ENCODE measurements at places on chromosomes 16 and 17.
A peak's percentile ranks its signal among the peaks of the same experiment; 100 is the strongest.

DNA sequence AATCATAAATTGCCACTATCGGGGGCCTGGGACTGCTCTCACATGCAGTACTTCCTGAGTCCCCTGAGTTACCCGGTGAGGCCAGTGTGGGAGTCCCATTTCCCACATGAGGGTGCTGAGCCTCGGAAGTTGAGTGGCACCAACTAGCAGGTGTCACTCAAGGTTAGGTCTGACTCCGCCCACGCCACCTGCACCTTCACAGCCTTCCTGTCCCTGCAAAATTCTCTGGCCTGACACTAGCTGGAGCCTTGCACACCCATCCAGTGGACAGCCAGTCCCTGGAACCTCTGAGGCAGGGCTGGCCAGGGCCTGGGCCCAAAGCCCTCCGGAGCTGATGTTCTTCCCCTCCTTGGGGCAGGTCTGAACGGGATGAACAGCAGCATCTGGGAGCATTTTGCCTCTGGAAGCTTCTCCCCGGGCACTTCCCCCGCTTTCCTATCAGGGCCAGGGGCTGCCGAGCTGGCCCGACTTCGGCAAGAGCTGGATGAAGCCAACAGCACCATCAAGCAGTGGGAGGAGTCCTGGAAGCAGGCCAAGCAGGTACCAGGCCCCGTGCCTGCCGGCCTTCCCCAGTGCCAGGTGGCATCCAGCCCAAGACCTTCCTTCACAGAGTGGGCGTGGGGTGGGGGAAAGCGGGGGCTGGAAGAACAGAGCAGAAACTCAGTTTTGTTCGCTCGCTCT is 21.9 kb downstream of the UNC13D start:
- no peak for DNase-seq

- DNase-seq = no peak
Observed at GRCh38 chr16:65016754-65017153, 105.1 kb downstream of the CDH11 start.

DNA sequence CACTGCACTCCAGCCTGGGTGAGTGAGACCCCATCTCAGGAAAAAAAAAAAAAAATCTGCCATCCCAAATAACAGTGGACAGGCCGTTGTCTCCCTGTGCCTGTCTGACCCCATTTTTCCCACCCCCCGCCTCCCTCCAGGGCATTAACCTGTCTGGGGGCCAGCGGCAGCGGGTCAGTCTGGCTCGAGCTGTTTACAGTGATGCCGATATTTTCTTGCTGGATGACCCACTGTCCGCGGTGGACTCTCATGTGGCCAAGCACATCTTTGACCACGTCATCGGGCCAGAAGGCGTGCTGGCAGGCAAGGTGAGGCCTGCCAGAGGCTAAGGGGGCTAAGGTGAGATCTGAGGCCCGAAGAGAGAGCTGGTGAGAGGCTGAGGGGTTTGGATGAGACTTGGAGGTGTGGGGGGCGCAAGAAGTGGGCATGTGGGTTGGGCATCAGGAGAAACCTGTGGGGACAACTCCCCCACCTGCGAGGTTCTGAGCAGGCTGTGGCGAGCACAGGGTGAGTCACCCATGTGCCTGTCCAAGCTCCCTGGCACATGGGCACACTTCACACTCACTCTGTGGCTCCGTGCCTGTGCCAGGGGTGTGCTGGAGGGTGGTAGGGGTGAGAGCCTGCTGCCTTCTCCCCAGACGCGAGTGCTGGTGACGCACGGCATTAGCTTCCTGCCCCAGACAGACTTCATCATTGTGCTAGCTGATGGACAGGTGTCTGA is 34.7 kb downstream of the ANKRD40 start:
- no peak for DNase-seq

DNA sequence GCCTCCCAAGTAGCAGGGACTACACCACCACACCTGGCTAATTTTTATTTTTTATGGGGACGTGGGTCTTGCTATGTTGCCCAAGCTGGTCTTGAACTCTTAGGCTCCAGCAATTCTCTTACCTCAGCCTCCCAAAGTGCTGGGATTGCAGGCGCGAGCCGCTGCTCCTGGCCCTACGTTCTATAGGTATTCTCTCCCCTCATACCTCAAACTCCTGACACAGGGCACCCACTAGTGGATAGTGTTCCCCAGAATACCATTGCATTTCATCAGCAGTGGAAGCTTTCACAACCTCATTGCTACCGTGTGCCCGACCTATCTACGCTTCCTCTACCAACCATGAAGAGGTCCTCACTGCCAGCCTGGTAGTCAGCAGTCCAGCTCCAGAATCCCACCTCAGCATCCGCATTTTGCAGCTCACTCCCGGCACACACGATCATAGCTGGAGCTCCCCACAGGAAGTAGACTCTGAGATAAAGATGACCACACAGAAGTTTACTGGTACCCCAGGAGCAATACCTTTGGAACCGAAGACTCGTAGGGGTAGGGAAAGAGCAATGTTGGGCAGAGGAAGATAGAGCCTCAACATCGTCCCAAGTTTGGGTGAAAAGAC is 9.3 kb downstream of the CTRB2 start:
- no peak for DNase-seq

- DNase-seq = no peak
Observed at GRCh38 chr17:13047011-13047606, 29.3 kb upstream of the ELAC2 start.

- no peak for DNase-seq
Observed at GRCh38 chr16:74725651-74726455, 25.2 kb upstream of the MLKL start.

DNA sequence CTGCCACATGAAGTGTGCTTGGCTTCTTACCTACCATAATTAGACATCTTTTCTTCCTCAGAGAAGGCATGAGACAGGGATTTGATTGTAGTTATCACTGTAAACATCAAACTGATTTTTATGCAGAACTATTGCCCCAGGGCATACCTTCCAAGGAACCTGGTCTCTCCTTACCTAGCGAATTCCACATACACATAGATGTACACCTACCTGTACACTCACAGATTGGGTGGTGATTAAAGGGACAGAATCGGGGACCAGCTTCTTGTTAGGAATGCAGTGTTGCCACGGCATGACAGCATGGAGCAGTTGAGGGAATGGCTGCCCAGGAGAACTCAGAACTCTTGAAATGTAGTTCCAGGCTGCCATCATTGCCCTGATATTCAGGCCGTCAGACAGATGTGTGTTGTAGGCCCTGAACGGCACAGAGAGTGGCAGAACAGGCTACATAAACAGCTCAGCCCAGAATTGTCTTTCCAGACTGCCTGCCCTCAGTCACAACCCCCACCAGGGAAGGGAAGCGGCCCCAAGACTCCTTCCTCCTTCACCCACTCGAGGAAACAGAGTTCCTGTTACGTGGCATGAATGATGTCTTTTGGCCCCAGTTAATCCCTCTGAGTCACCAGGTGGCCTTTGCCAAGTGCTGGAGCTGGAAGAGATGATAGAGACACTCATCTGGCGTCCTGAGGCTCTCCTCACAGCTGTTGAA is 17.8 kb upstream of the NAGLU start:
- DNase-seq = peak; percentile 99

- DNase-seq = no peak
Observed at GRCh38 chr16:17252701-17253100, 218.1 kb downstream of the XYLT1 start.

DNA sequence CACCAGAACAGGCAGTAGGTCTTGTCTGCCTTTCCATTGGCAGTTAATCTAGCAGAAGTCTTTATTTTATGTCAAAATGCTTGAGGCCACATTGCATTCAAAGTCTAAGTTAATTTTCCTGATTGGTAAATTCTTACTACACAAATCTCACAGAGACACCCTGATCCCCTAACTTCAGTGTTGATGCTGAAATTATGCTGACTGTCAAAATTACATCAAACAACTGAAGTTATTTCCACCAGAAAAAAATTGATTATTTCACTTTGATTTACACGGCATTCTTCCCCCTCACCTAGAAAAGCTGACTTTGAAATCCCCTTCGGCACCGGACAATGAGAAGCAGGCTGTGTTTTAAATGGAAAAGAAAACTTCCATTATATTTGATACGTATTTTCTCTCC is 99.1 kb downstream of the MAF start:
- no peak for DNase-seq

DNA sequence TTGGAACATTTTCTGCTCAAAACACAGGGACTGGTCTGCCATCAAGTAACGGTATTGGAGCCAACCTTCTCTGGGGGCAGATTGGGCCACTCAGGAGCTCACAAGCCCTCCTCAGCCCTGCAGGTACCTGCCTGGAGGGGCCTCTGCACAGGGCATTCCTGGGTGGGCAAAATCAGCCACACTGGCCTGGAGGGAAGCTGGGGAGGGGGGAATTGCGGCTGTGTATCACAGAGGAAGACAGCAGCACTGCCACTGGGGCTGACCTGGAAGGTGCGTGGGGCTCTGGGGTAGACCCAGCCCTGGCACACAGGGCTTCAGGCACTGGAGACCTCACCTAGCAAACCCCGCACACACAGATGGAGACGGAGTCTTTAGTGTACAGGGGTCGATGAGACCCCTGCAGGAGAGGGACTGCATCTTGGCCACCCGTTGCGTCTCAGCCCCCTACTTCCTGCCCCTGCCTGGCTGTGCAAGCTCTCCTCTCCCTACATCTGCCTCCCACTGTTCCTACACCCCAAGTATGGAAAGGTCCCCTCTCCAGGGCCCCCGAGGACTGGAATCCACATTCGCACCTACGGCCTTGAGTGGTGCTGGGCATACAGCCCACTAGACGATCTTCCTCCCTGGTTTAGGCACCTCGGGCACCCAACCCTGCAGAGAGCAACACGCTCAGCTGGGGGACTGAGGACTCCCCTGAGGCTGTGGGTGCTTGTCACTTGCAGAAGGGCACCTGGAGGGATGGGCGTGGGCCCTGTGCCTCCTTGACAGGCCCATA is 7.1 kb upstream of the SRRM2 start:
- DNase-seq = no peak

DNA sequence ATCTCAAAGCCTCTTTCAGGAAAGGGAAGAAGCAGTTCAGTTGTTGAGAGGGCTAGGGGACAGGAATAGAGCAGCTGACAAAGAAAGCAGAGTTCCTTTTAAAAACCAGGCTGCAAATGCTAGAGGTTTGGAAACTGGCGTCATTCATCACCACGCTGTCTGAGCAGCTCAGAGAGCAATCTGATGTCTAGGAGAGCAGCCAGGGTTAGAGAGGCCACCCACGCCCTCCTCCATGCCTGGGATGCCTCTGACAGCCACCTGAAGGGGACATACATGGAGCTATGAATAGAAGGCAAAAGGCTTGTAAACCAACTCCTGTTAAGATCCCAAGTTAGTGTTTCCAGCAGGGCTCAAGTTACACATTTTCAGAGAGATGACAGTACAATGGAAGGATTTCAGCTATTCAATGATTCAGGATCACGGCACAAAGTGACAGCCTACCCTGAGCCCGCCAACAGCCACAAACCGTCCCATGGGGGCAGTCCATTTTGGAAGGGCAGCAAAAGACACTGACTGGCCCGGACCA is 12.4 kb downstream of the RAB5C start:
- peak; percentile 82 for DNase-seq

- DNase-seq = no peak
Observed at GRCh38 chr16:30750201-30750600, 2.0 kb downstream of the PHKG2 start.

DNA sequence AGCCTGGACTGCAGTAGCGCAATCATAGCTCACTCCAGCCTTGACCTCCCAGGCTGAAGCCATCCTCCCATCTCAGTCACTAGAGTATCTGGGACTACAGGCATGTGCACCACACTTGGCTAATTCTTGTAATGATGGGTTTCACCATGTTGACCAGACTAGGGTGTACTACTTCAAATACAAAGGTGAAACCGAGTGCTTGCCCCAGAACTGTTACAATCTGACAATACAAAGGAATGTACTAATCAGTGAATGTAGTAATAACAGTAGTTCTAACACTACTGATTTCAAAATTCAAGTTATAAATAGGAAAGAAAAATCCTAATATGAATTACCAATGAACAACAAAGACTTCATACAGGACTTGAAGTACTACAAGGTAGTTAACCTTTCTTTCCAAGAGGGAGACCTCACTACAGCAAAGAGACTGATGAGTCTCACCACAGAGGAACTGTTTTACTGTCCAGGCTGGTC is 24.4 kb downstream of the CRK start:
- DNase-seq = no peak

DNA sequence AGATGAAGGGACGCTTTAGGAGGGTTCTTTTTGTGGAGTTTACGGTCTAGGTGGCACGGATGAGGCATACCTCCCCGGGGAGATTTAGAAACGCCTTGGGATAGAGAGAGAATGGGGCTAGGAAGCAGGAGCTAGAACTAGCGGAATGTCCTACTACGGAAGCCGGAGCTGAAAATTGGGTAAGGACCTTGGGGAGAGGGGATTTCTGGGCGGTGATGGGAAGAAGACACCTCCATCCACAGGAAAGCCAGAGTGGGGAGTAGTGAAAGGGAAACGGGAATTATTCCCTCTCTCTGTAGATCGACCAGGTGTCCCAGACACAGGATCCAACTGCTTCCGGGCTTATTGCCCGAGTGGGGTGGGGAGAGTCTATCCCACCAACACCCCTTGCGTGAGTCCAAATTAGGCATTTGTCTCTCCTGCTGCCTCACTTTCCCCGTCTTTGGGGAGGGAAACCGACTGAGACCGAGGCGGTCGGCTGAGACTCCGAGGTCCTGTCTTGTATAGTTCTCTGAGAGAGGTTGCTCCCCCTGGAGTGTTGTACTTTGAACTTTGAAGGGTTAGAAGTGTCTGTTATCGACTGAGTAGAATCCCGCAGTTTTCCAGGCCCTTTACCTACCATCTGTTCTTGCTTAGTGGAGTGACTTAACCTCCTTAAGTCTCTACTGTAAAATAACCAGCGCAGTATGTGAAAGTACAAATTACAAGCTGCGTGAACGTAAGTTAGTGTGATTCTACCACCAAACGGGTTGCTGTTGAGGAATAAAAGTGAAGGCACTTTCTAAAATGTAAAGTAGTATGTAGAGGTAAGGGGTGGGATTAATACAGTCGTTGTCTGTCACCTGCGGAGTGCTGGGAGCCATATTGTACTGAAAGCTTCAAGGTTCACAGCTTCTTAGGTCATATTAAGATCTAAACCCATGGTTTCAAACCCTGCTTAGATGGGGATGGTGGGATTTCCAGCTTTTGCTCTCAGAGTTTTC is 1.0 kb downstream of the RSPRY1 start:
- DNase-seq = peak; percentile 56

- no peak for DNase-seq
Observed at GRCh38 chr17:4573669-4574068, 10.7 kb upstream of the SMTNL2 start.

DNA sequence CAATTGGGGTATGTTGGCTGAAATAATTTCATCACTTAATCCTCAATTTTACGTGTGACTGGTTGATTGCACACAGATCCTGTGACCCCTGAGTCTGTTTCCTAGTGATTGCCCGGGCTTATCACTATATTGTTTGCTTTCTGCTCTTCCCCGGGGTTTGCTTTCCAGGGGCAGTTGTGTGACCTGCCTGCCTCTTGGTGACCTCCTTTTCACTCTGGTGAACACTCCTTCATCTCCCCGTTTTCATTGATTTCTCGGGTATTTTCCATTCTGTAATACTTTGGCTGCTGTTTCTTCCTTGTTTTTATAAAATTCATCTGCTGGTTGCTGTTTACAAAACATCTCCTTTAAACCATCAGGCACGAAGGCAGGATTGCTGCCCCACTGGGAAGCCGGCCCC is 36.0 kb downstream of the NTN1 start:
- no peak for DNase-seq

Data from fibroblast of mammary gland (primary cell).